A673 (cell line): ENCODE measurements at places on chromosomes 7 and 10. TPM values are rescaled to one million over a fixed set of nuclear protein-coding genes. Genes with fewer than 3 reads are reported as not detected.

The CLDN4 gene
- total RNA-seq: 0.11 and 0.17 TPM in 2 replicates

The PNLIP gene
- not detected in 2 replicates for total RNA-seq

The FANK1 gene
- 0.83 and 1.4 TPM in 2 replicates for total RNA-seq

The DNAJC1 gene
- 17.4 and 21.2 TPM in 2 replicates for total RNA-seq

The RHBDD2 gene
- total RNA-seq: 86.5 and 89.4 TPM in 2 replicates

The TBXAS1 gene
- 1.5 and 2.5 TPM in 2 replicates for total RNA-seq

The SAP25 gene
- 1.7 and 2.8 TPM in 2 replicates for total RNA-seq

The AP3M1 gene
- total RNA-seq: 63.7 and 68.3 TPM in 2 replicates
